Foreskin keratinocyte (primary cell): ENCODE measurements at places on chromosomes 13 and 19.

DNA sequence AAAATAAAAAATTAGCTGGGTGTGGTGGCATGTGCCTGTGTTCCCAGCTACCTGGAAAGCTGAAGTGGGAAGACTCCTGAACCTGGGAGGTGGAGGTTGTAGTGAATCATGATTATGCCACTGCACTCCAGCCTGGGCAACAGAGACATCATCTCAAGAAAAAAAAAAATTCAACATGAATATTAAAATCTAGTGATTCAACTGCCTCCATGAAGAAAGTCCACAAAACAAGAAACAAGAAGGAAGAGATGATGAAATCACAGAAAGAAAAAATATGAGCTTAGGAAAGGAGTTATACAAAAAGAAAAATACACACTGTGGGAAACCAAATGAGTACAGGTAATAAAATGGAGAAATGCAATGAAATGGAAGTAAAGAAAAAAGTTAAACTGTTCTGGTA is 99.6 kb upstream of the SIAH3 start:
- peak; percentile 20 for DNase-seq

DNA sequence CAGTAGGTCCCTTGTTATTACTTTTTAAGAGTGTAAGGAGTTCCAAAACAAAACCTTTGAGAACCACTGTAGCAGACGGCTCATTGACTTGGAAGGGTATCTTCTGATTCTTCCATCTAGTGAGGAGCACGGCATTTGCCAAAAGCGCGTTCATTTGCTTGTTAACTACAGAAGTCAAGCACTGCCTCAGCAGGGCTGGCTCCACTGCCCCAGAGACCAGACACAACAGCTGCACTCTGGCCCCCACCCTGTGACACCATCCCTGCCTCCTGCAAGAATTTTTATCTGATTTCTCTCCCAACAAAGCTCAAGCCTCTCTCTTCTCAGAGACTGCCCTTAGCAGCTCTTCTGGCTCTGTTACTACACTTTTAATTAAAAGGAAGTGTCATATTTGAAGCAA is 20.7 kb upstream of the XPO4 start:
- no peak for DNase-seq

DNA sequence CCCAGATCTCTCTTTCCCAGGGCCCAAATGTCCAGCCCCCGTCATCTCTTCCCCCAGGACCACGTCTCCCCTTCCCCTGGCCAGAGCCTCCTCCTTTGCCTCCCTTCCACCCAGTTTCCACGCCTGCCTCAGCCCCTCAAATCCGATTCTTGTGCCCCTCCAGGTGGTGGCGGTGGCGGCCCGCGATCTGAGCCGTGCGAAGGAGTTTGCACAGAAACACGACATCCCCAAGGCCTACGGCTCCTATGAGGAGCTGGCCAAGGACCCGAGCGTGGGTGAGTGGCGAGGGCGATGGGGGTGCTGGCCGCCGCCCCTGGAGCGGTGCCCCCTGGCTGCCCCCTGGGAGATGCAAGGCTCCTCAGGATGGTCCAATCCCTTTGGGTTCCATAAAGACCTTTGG is 1.3 kb downstream of the DHDH start:
- no peak for DNase-seq

DNA sequence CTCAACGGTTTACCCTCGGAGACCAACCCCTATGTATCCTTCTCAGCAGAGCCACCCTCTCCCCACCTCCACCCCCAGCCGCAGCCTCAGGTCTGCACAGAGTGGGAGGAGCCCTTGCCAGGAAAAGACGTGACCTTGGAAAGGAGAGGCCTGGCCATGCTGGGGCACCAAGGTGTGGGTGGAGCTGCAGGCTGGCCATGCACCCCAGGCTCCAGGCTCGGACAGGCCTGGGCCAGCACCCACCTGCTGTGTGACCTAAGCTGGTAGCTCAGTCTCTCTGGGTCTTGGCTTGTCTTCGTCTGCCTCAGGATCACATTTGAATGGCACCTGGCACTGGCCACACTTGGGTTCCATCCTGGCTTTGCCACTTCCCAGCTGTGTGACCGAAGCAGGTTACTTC is 29.5 kb downstream of the CCDC8 start:
- no peak for DNase-seq

GRCh38 chr19:2798158-2798685 is 12.9 kb downstream of the THOP1 start:
- no peak for DNase-seq

GRCh38 chr19:30682999-30683536 is 310.9 kb downstream of the ZNF536 start:
- peak; percentile 22 for DNase-seq

DNA sequence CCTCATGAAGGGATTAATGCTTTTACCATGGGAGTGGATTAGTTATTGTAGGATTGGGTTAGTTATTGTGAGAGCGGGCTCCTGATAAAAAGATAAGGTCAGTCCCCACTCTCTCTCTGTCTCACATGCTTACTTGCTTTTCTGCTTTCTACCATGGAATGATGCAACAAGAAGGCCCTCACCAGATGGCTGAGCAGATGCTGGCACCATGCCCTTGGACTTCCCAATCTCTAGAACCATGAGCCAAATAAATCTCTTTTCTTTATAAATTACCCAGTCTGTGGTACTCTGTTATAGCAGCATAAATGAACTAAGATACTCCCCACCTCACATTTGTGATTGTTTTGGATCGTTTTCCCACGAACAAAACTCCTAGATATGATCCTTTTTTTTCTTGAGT is 353.8 kb downstream of the DNAJC15 start:
- DNase-seq: no peak

DNA sequence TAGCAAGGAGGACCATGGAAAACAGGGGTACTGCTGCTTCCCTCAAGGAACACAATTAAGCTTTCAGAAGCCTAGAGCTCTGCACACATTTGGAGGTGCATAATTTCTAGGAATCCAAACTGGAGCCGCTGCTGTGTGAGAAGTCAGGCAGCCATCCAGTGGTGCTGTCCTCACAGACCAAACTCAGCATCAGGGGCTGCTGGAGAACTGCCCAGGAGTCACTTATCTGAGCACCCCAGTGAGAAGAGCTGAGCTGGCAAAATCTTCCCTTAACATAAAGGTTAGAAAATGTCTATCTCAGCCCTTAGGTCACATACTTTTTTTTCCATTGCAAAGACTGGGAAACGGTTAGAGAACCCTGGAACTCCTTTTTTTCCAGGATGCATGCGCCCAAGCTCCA is 72.8 kb downstream of the ATP7B start:
- no peak for DNase-seq

DNA sequence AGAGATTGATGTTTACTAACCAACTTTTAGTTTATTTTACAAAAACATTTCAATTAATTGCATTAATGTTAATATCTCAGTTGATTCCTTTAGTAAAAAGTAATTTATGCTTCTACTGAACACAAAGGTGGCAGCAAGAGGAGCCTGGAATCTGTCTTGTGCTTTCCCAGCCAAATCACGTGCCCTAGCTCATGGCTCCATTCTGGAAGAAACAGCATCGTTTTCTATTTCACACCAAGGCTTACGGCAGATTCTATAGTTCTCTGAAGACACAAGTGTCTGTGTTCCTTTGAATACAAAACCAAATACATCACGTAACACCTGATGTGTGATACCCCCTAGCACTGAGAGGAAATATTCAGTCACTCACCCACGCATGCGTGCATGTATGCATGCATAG is 346.1 kb upstream of the MIR17HG start:
- DNase-seq: no peak

DNA sequence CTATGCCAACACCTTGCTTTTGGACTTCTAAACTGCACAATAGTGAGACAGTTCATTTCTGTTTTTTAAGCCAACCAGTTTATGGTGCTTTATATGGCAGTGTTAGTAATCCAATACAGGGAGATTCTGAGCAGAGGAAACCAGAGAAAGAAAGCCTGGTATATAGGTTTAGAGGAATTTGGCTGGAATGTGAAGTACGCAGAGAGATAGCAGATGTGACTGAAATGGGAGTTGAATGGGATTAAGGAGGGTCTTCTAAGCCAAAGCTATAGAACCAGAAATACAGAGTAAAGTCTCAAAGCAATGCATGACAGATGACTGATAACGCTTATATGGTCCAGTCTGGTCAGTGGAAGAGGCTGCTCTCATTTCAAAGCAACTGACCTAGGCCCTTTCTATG is 453.7 kb downstream of the GPC6 start:
- DNase-seq: no peak

GRCh38 chr19:45514376-45515051 is 7.2 kb downstream of the VASP start:
- DNase-seq: no peak

- DNase-seq: no peak
Measured at GRCh38 chr19:16023146-16023915, 53.0 kb upstream of the TPM4 start.

DNA sequence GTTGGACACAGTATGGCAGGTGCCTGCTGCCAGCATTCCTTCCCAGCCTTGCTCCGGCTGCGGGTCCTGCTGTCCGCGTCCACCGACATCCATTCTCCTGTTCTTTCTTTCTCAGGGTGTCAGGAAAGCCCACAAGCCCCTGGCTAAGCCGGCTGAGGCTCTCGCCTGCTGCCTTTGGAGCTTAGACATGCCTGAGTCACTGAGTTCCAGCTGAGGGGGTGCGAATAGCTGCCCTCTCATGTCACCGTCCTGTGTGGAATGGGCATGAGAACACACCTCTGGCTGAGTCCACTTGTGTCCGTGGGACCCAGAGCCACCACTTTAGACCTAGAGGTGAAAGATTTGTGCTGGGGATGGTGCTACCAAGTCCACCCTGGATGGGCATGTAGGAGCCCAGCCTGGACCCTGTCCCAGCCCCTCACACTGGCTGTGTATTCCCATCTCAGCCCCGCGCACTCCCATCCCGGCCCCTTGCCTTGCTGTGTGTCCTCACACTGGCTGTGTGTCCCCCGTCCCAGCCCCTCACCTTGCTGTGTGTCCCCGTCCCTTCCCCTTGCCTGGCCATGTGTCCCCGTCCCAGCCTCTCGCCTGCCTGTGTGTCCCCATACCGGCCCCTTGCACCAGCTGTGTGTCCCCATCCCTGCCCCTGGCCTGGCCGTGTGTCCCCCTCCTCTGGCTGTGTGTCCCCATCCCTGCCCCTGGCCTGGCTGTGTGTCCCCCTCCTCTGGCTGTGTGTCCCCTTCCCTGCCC is 24.6 kb upstream of the IRS2 start:
- no peak for DNase-seq

DNA sequence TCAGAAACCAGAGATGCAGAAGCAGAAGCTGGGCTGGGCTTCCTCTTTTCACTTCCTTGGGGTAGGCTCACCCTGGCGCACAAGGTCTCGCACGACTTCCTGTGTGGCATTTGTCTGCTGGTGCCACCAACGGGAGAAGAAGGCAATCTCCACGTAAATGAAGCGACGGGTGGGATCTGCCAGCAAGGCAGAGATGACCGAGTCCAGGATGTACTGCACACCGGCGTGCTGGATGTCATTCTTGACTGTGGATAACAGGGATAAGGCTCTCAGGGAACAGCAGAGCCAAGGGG is 1.3 kb downstream of the MAN2B1 start:
- no peak for DNase-seq

DNA sequence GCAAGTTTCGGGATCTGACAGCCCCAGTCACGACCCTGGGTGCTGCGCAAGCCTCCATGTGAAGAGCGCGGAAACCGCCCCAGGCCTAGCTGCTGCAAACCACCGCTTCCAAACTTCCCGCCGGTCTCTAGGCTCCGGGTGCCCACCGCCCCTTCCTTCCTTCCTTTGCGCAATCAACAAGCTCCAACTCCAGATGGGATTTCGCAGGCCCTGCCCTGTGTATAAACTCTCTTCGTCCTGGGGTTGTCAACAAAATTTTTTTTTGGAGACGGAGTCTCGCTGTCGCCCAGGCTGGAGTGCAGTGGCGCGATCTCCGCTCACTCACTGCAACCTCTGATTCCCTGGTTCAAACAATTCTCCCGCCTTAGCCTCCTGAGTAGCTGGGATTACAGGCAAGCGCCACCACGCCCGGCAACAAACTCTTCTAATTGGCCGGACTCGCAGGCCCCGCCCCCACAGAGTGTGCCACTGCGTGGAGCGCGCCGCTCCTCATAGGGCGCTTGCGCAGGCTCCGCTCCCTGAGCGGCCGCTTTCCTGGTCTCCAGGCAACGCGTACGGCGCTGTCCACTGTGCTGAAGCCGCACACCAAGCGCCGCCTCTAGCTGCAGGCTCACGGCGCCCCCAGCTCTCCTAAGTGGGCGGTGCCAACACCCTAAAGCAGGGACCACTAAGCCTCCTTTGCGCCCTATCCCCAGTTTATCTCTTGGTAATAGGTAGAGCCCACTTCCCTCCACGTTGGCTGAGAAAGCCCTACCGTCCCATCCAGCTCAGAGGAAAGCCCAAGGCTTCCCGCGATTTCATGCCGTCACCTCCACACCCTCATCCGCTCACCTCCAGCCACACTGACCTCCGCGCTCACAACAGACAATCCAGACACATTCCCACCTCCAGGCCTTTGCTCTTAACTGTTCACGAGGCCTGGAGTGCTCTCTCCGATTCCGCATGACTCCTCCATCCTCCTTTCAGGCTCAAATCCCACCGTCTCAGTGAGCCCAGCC is 5.5 kb upstream of the QTRT1 start:
- DNase-seq: peak; percentile 72

DNA sequence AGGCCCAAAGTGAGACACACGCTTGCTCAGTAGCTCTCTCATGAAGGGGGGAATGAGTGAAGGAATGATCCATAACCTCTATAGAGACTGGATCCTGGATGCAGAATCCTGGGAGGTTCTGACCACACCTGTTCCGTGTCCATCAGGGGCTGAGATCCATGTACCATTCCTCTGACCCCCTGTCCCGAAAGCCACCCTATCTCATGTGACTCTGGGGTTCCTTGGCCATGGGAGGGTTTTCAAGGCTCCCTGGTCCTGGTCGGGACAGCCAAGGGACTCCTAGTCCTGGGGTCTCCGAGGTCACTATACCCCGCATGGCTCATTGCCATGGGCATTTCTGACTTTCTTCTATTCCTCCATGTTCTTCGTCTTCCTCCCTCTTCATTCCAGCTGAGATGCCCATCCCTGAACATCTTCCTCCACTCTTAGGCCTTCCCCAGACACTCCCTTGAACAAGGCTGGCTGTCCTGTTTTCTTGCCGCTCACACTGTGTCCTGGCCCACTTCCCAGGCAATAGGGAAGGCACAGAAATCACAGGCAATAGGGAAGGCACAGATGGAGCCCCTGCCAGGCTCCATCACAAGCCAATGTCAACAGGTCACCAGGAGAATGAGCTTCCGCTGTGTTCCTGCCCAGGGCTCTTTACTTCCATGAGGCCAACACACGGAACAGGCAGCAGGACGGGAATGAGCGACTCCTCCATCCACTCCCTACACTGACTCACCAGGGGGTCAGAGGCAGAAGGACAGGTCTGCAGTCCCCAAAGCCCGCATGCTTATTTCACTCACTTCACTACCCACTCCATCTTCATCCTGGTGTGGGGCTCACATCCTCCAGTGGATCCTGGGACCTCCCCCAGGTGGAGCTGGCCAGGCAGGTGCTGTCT is 3.2 kb downstream of the CEACAM5 start:
- no peak for DNase-seq

- DNase-seq: no peak
Measured at GRCh38 chr13:79212064-79212619, 193.9 kb downstream of the RBM26 start.
